Ascending aorta (tissue), 2 donors: ENCODE measurements at places on chromosomes 4 and X.

- no peak for DNase-seq
These were observed 18.8 kb downstream of the PAK3 start for GRCh38 chrX:111114806-111115205.

- DNase-seq = no peak
These were observed 459.7 kb downstream of the INPP4B start for GRCh38 chr4:142386449-142386848.

GRCh38 chr4:23839279-23839678 is 50.6 kb downstream of the PPARGC1A start:
- no peak for DNase-seq

GRCh38 chrX:13965531-13965930 is 64.2 kb downstream of the GEMIN8 start:
- no peak for DNase-seq

DNA sequence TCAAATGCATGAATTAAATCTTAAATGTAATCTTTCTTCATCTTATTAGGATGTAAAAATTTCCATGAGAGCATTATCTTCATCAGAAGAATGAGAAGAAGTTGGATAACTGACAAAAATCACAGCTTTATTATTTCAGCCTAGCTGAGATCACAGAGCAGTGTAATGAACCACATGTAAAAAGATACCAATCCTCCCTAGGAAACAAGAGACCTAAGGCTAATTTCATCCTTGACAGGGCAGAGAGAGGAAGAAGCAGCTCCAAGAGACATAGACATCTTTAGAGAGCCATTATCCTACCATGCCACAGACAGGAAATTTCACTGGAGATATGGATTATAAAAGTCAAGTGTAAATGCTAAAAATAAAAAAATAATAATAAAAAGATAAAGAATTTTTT is 40.9 kb upstream of the IL15 start:
- no peak for DNase-seq

- DNase-seq = no peak
These were observed 1.6 kb downstream of the KIT start for GRCh38 chr4:54659313-54659712.

GRCh38 chrX:63513825-63514568 is 162.9 kb upstream of the SPIN4 start:
- DNase-seq = no peak

DNA sequence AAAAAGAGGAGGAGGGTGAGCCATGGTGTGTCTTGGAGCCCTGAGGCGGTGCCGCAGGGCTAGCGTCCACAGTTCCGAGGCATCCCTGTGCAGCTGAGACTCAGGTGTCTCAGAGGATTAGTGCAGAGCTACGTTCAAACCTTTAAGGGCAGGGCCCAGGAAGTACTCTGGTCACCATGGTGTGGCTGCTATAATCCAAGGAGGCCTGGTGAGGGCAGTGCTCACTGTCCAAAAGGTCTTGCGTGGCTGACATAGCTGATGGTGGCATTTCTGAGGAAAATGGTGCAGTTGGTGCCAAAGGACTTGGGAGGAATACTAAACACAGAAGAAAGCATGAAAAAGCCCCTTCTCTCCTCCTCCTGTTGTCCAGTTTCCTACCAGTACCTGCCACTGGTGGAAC is 146.9 kb downstream of the DCHS2 start:
- DNase-seq = no peak

DNA sequence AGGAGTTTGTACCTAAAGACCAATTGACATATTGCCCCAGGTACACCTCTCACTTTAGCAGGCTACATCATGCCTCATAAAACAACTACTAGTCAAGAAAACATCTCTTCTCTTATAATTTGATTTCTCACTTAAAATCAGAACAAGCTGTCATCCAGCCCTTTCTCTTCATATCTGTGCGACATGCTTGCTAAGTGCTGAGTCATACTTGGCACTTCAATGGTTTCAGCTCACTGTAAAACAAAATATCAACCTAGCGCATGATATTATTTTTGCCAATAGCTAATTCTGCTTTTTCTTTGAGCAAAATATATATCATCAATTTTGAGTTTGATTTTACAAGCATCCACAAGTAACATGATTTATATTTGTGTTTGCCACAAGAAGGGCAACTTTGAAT is 27.9 kb upstream of the FUNDC1 start:
- DNase-seq = no peak

GRCh38 chr4:15238720-15239119 is 189.1 kb upstream of the C1QTNF7 start:
- no peak for DNase-seq

DNA sequence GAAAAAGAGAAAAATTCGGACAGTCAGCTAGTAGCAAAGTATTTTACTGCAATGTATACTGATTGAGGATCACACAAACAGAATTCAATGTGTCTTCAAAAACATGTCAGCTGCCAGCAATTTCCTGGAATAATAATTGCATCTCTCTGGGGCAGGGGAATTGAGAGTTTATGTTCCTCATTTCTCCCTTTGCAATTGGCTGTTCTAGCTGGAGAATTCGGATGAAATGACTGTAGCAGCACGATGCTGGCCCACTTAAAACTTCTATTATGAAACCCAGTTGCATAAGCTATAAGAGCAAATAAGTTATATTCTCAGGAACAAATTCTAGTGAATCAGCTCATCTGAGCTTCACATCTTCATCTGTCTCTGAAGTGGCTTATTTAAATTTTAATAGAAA is 99.9 kb upstream of the CPEB2 start:
- DNase-seq = no peak

- DNase-seq = no peak
These were observed 26.3 kb upstream of the UCP1 start for GRCh38 chr4:140595065-140595464.

GRCh38 chr4:3707423-3708102 is 58.6 kb upstream of the ADRA2C start:
- DNase-seq = peak; percentile 66

- DNase-seq = no peak
These were observed 42.0 kb downstream of the NEUROG2 start for GRCh38 chr4:112473985-112474384.

- DNase-seq = no peak
These were observed 63.3 kb upstream of the HDAC8 start for GRCh38 chrX:72635930-72636329.

DNA sequence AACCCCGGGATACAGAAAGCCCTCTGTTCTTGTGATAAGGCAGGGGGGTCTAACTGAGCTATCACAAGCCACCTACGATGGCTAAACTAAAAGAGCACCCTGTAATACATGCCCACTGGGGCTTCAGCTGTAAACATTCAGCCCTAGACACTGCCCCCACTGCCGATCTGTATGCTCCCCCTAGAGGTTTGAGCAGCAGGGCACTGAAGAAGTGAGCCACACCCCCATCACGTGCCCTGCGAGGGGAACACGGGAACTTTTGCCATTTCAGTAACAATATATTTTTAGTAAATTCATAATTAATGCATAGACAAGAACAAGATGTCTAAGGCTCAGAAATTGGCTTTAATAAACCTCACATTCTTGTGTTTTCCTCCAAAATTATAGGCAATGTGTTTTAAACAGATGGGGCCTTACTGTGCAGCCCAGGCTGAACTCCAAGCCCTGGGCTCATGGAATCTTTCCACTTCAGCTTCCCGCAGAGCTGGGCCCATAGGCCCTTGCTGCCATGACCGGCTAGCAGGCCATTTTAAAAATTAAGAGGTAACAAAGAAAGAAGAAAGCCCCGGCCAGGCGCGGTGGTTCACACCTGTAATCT is 235.3 kb upstream of the SFRP2 start:
- no peak for DNase-seq

DNA sequence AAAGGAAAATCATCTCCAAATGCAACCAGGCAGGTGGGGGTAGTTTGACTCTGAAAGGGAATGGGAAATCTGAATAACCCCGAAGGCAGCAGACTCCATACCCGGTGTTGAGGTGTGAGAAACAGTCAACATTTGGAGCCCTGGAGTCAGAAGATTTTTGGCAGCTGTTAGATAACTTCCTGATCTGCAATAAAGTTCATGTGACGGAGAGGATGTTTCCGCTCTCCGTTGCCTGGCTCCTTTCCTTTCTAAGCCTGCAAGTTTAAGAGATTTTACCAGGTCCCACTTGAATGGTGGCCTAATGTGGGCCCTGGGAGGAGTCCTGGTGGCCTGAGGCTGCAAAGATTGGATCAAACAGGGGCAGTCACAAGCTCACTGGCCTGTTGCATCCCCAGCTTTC is 27.7 kb downstream of the HAND2 start:
- no peak for DNase-seq

DNA sequence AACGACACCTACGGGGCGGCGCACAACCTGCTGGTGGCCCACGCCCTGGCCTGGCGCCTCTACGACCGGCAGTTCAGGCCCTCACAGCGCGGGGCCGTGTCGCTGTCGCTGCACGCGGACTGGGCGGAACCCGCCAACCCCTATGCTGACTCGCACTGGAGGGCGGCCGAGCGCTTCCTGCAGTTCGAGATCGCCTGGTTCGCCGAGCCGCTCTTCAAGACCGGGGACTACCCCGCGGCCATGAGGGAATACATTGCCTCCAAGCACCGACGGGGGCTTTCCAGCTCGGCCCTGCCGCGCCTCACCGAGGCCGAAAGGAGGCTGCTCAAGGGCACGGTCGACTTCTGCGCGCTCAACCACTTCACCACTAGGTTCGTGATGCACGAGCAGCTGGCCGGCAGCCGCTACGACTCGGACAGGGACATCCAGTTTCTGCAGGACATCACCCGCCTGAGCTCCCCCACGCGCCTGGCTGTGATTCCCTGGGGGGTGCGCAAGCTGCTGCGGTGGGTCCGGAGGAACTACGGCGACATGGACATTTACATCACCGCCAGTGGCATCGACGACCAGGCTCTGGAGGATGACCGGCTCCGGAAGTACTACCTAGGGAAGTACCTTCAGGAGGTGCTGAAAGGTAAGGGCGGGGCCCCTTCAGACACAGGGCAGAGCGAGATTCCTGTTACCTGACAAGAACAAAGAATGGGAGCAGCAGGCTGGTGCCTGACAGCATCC is 11.7 kb downstream of the RPL9 start:
- DNase-seq = no peak

DNA sequence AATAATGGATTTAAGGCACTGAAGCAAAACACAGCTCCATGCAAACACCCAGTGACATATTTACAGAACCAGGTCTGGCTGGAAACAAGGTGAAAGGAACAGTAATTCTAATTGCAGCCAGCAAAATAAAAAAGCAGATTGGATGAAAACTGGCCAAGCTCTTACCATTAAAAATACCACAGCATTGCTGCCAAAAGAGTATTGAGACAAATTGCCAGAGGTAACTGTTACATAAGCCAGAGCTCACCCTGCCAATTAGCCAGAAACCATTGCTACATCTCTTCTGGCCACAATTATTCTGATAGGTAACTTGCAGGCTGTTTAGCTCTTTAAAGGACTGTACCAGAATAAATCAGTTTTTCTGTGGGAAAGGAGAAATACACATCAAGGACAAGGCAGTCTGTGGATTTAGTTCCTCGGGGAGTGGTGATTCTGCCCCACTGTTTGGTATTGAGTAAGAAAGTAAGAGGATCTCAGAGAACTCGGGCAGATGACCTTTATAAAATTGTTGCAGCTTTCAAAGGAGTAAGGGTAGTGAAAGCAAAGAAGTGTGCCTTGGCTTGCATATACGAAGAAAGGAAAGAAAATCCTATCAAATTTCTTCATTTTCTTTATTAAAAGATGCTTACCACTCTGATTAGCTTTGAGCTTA is 369.5 kb downstream of the PPP3CA start:
- DNase-seq = no peak

DNA sequence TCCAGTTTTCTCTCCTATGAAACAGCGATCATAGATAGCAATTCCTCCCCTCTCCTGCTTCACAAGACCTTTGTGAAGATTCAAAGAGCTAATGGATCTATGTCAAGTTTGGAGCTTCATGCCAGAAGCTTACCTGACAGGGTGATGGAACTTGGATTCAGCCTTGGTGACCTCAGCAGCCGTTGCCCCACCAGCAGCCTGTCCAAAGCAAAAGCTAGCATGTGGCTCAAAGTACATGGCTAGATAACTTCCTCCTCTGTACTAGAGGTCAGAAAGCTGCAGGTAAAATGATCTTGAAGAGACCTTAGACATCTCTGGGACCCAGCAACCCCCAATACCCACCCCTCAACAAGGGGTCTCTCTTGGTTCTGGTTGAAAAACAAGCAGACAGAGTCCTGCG is 1.8 kb downstream of the RIPPLY1 start:
- no peak for DNase-seq

GRCh38 chrX:102515975-102516941 is at the start of gene TMSB15A:
Gene TMSB15A, minus strand, starts transcription at chrX:102516739.
- DNase-seq = peak; percentile 79

DNA sequence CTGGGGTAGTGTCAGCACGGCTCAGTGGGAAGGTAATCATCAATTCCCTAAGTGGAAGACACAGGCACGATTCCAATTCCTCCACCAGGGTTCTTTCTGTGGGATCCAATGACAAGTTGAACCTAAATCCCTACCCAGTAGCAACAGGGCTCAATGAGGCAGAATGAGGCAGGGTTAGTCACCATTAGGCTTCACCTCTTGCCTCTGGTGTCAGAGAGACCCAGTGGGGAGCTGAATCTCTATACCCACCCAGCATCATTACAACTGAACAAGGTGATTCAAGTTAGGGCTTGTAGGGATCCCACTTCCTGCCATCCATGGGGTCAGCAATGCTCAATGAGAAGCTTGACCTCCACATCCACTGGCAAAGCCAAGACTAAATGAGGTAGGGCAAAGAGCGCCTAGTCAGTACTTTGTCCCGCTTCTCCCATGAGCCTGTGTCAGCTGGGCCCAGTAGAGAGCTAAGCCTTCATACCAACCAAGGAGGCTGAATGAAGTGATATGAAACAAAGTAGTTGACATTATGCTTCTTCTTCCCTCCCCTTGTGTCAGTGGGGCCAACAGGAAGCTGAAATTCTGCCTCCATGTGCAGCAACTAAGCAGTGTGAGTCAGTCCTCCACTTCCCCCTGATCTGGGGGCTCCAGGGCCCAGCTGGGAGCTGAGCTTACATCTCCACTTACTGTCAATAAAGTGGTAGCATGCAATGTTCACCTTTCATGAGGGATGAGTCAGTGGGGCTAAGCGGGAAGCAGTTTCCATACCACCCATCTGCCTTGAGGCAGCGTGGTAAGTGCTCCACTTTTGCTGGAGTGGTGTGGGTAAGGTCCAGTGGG is 36.4 kb upstream of the RBM41 start:
- no peak for DNase-seq

DNA sequence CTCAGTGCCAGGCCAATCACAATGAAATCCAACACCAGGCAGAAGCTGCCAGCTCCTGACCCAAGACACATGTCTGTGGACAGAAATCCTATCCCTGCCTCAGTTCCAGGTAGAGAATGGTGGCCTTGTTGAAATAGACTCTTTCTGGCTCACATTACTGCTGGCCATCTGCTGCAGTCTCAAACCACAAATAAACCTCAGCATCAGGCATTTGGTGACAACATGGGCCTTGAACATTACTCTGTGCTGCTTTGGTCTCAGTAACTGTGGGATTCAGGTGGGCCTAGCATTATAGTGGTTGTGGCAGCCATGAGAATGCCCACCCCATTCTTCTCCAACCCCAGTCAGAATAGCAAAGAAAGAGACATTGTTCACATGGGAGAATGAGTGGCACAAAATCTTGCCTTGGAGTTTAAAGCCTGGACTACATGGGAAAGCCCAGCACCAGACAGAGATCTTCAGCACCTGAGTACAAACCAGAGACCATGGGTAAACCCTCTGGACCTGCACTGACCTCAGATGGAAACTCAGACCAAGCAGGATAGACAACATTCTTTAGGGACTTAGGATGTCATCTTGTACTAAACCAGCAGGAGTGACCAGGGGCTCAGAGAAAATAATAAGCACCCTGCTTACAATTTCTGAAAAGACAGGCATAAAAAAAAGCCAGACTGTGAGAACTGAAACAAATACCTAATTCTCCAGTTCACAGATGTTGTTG is 50.4 kb upstream of the TRAM1L1 start:
- DNase-seq = no peak
